Stimulated activated CD8-positive, alpha-beta memory T cell treated with anti-CD3 and anti-CD28 coated beads, Interleukin-7, amount 100 ng/mL, for 1 hour (primary cell): ENCODE measurements at places on chromosomes 7 and 10.

DNA sequence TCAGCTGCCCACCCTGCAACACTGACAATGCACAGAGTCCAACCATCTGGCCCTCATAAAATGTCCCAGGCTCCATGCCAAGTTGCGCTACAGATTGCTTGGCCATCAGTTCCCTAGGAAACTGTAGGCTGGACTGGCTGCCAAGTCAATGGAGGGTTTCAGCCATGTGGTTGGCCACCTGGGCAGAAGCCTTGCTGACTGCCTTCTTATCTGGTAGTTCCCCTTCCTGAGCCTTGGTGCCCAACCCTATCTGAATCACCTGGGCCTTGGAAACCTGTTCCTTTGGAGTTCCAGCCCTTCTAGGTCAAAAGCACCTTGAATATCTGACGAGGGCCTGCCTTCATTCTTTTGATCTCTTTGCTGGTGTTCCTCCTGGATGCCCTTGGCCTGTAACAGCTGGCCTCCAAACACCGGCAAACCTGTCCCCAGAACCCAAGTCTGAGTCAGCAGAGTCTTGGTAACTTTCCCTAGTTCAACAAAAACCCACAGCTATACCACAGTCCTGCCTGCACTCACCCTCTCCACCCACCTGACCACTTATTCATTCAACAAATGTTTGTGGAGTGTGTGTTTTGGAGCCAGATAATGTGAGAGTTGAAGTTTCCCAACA is 37.4 kb upstream of the KDM7A start:
- no peak for DNase-seq

GRCh38 chr10:132467464-132468149 is 70.0 kb upstream of the INPP5A start:
- DNase-seq: no peak

- DNase-seq: no peak
These were observed 13.7 kb downstream of the CPED1 start for GRCh38 chr7:121002048-121002756.

DNA sequence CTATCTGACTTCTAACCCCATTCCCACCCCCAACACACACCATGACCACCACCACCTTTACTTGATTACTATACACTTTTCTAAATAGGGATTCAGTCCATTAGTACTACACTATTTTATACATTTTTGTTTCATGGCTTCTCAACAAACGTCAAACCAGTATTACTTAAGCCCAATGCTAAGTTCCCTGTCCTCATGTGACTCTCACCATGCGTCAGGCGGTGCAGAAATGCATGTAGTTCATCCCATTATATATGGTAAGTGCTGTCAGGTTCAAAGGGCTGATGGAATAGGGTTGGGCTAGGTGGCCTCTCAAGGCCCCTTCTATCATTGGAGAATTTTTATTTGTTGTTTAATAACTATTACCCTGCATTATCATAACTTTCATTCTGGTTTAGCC is 19.5 kb upstream of the VPS41 start:
- no peak for DNase-seq

DNA sequence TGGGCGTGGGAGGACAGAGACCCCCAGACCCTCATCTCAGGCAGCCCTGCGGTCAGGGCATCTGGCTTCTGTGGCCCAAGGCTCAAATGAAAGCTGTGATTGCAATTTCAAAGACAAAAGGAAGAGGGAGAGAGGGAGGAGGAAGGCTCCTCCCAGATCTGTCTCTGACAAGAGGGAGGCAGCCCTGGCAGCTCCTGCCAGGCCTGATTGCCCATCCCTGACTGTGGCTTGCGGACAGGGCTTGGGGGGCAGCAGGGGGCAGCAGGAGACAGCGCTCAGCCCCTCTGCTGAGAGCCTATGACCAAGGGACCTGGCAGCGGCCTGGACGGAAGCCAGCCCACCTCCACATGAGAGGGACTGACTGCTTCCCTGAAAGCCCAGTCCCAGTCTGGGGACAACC is 91.8 kb downstream of the PTPRN2 start:
- no peak for DNase-seq

GRCh38 chr10:77671594-77672252 is 34.1 kb upstream of the KCNMA1 start:
- no peak for DNase-seq

GRCh38 chr7:1042492-1042833 is 1.9 kb upstream of the GPR146 start:
- no peak for DNase-seq

DNA sequence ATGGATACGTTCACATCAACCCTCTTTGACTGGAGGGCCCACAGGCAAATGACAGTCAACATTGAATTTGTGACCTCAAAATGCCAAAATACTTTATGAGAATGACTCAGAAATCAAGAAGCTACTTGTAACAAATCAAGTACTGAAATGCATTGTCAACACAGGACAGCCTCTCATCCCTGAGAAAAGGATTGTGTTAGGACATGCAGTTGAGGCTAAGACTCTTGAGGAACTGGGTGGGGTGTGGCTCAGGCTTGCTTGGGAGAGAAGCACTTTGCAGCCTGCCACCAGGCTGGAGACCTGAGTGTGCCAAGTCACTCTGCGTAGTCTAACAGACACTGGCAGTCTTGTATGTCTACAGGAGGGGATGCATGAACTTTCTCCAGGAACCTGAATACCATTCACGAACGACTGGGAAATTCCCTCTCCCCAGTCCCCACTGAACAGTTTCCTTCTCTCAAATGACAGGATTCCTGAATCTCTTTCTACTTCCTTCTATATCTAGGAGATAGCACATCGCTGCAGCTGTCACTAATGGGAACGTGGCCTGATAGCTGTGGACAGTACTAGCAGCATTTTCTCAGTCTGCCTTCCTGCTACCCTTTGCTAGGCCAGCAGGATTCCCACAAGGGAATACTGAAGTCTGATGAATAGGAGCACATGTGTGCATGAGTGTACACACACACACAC is 3.3 kb upstream of the SMO start:
- DNase-seq: no peak

DNA sequence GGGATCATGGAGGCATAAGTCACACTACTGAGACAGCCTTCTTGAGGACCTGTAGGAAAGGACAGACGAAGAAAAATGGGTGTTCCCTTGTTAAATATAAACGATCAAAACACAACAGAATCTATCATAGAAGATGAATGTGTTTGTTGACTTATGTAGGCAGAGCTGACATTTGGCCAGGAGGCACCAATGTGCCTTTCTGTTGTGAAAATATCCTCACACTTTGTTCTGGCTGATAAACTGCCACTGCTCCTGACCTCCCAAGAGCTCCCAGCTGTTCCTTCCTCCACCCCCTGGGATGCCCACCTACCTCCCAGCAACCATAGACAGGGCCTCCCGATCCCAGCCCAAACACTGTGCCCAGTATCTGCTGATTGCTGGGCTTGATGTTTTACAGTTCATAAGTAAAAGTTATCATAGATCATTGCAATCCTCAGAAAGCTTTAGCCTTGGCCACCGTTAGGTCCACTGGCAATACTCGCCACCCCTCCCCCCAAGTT is 116.6 kb downstream of the CTTNBP2 start:
- no peak for DNase-seq

GRCh38 chr7:142749218-142749993 is at the start of gene PRSS1:
TSS of gene PRSS1 (plus strand) at chr7:142749472. CDS start at chr7:142749485, 13 bp downstream.
- no peak for DNase-seq

GRCh38 chr7:53383131-53383530 is 347.7 kb downstream of the POM121L12 start:
- no peak for DNase-seq

DNA sequence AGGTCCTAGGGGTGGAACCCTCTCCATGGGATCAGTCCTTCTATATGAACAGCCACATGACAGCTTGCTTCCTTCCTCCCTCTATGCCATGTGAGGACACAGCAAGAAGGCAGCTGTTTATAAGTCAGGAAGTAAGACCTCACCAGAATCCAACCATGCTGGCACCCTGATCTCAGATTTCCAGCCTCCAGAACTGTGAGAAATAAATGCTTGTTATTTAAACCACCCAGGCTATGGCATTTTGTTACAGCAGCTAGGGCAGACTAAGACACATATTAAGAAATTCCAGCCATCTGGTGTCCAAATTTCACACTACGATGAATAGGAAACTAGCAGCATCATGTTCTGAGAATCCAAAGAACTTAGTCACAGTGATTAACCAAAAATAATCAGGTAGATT is 140.1 kb downstream of the ZFAND4 start:
- no peak for DNase-seq

DNA sequence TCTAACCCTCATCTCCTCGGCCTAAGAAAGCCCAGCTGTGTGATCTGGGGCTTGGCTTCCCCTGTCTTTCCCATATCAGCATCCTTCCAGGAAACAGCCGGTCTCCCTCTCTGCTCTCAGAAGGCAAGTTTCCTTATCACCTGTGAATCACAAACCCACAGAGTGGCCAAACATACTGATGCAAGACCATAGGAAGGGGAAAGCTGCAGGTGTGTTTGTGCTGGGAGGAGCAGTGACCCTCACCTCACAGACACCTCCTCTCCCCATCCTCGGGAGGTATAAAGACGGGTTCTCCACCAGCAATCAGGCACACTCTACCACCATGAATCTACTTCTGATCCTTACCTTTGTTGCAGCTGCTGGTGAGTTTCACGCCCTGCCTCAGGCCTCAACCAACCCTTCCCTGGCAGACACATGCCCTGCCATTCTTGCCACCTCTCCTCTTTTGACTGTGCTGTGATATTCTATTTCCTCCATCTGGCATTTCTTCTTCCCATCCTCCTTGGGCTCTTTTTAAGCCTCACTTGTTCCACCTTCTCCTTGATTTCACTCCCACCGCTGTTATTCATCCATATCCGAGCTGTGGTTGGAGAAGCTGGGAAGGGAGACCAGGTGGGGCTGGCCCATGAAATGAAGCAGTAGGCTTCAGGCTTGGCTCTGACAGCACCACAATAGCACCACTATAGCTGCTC is at the start of gene PRSS2:
Gene PRSS2, plus strand, starts transcription at position 310 of the 692 bp plus-strand sequence. Its CDS starts 13 bp downstream, at position 323.
- DNase-seq: no peak

GRCh38 chr7:70098133-70098561 is 499.9 kb downstream of the AUTS2 start:
- no peak for DNase-seq

DNA sequence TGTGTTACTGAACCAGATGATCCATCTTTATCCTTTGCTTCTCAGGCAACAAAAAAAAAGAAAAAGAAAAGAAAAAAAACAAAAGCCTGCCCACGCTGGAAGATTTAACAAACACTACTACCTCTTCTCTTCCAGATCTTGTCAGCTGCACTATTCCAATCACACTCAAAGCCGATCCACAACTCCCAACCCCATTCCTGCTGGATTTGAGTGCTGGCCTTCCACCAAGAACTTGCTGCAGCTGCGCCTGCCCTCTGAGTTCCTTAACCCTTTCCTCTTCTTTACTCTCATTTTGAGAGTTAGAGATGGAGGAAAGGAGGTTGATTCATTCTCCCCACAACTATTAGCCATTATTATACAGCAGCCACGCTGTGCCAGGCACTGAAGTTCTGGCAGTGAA is 16.0 kb upstream of the ITGA8 start:
- DNase-seq: no peak

- no peak for DNase-seq
These were observed 34.0 kb downstream of the DUSP5 start for GRCh38 chr10:110531687-110532086.

DNA sequence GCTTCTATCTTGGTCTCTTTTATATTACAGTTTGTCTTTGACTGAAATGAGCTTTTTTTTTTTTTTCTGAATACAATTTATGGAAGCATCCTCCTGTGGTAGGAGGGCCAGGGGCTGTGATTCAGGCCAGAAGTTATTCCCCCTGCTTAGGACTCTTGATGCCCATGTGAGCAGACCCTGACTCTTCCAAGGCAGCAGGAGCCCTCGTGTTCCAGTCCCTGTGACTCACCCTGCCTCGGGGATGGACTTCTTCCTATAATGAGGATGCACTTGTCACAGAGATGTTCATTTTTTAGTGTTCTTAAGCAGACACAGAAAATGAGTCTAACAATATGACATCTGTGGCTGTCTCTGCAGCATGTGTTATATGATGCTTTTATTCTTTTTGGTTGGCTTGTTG is 1293.7 kb upstream of the AUTS2 start:
- no peak for DNase-seq

GRCh38 chr10:69831231-69831855 is 29.6 kb downstream of the COL13A1 start:
- no peak for DNase-seq

- peak; percentile 23 for DNase-seq
These were observed 29.5 kb upstream of the PFKFB3 start for GRCh38 chr10:6173203-6173602.

GRCh38 chr7:18667466-18667865 is 171.9 kb downstream of the HDAC9 start:
- DNase-seq: no peak

DNA sequence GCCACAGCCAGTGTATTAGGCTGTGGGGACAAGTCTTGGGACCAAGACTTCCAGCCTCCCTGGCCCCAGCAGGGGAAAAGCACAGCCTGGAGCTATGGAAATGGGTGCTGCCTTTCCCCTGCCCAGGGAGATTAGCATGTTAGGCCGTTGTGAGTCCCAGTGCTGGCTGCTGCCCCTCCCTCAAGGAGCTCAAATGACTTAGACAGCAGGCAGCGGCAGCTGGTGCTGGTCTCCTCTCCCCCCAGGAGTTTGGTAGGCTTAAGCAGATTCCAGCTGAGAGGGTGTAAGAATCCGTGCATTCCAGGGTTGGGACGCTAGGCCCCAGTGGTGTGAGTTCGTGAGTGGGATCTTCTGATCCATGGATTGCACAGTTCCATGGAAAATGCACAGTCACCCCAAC is 301.5 kb upstream of the PHF14 start:
- no peak for DNase-seq

GRCh38 chr7:142646386-142647140 is 102.7 kb upstream of the PRSS1 start:
- no peak for DNase-seq

- DNase-seq: no peak
These were observed 473 bp downstream of the PPP1R9A start for GRCh38 chr7:94907811-94908322.

- DNase-seq: no peak
These were observed 122.0 kb downstream of the MICU1 start for GRCh38 chr10:72503694-72504438.

DNA sequence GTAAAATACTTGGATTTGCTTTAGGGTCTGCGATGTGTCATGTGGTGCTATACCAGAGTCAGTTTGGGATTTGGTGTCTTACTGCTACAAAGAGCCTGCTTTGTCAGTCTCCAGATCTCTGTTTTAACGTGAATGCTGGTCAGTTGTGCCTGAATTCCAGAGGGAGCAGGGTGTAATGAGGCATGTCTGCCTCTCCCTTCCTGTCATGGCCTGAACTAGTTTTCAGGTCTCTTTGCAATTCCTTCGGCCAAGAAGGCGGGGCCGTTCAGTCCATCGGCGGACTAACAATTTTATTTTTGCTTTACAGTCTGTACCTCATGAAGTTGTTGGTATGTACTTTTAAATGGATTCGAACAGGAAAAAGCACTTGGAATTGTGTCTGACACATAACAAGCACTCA is 465.1 kb upstream of the ADARB2 start:
- DNase-seq: no peak

- DNase-seq: no peak
These were observed 267.4 kb downstream of the ADK start for GRCh38 chr10:74418285-74418872.
